ENCODE measurements at places on chromosomes 3 and 15.
A peak's percentile ranks its signal among the peaks of the same experiment; 100 is the strongest.

- no peak for DNase-seq
Measured at GRCh38 chr3:48592519-48593087, 2.5 kb downstream of the COL7A1 start.

- DNase-seq = no peak
Measured at GRCh38 chr3:69871251-69871650, 128.3 kb upstream of the SAMMSON start.

DNA sequence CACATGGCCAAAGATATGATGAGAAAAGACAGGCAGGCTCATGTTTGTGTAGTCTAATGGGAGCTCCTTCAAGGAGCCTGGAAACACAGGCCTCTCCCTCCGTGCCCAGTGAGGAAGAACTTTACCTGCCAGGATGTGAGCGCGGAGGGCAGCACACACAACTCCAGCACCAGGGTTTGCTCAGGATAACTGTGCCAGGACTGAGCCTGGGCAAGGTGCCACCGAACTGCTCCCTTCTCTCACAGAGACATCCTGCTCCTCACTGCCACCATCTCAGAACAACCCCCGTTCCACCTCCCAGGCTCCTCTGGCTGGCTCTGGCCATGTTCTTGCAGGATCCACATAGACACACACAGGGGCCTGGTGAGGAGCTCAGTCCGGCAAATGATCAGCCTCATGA is 87.4 kb downstream of the NUP210 start:
- DNase-seq = no peak

- no peak for DNase-seq
Measured at GRCh38 chr3:123088387-123088786, 21.6 kb downstream of the PDIA5 start.

- no peak for DNase-seq
Measured at GRCh38 chr15:34252545-34252944, 27.7 kb downstream of the EMC4 start.

- no peak for DNase-seq
Measured at GRCh38 chr15:74937272-74937589, 642 bp downstream of the COX5A start.

DNA sequence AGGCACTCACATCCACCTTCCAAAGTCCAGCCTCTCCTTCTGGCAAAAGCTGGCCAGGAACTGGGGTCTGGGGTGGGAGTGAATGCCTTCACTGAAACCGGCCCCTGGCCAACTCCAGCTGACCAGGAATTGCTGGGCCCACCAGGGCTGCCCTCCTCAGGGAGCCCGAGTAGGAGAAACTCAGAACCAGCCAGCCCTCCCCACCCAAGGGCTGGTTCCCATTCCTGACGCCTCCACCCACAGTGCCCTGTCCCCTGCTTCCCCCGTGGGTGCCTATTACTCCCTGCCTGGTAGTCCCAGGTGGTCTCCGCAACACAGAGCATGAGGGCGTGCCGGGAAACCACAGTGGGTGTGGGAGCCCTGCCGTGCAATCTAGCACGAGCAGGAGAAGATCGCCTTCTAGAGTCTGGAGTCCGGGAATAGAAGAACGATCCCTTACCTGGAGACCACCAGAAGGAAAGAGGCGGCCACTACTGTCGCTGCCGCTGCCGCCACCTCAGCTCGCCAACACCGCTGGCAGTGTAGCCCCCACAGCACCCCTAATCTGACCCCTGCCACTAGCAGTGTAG is 178.8 kb downstream of the POTEB3 start:
- DNase-seq = no peak

DNA sequence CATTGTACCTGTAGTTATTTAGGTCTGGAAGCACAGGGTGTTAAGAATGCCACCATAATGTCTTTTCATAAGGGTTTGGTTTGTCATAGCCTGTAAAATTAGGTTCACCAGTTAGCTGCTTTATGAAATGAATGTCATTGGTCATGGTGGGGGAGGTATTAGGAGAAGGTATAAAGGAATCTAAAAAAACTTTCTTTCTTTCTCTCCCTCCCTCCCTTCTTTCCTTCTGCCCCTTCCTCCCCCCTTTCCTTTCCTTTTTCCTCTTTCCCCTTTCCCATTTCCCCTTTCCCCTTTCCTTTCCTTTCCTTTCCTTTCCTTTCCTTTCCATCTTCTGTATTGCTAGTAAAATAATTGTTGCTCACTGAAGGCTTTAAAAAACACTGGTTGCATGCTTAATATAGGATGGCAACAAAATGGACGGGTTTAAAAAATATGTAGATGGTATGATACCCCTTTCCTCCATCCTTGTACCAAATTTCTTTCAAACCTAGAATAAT is 9.6 kb downstream of the ATP2C1 start:
- no peak for DNase-seq

DNA sequence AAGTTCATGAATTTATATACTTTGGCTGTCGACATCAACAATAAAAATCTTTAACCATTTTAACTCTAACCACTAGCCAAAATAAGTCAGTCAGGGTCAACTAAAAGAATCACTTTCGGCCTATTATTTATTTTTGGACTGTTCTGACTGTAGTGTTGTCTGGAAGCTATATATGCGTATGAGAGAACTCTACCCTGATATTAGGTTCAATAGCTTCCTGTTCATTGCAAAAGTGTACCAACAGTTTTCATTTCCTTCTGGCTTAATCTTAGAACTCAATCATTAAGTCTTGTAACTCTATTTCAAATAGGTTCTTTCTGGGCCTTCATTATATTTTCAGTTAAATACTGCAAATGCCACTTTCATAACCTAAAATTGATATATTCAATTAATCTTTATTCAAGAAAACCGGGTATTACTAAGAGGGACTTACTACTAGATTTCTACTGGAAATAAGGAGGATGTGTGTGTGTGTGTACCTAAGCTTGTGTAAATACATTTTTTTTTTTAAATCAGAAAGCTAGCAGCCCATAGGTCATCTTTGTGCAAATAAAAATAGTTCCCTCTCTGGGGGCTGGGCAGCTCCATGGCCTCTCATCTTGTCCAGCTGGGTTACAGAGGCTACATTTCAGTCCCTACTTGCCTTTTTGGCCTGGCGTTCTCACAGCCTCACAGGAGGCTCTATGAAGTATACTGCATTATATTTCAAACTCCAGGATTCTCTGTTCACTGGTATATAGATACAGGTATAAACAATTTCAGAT is 5.8 kb downstream of the SERPINI2 start:
- no peak for DNase-seq

DNA sequence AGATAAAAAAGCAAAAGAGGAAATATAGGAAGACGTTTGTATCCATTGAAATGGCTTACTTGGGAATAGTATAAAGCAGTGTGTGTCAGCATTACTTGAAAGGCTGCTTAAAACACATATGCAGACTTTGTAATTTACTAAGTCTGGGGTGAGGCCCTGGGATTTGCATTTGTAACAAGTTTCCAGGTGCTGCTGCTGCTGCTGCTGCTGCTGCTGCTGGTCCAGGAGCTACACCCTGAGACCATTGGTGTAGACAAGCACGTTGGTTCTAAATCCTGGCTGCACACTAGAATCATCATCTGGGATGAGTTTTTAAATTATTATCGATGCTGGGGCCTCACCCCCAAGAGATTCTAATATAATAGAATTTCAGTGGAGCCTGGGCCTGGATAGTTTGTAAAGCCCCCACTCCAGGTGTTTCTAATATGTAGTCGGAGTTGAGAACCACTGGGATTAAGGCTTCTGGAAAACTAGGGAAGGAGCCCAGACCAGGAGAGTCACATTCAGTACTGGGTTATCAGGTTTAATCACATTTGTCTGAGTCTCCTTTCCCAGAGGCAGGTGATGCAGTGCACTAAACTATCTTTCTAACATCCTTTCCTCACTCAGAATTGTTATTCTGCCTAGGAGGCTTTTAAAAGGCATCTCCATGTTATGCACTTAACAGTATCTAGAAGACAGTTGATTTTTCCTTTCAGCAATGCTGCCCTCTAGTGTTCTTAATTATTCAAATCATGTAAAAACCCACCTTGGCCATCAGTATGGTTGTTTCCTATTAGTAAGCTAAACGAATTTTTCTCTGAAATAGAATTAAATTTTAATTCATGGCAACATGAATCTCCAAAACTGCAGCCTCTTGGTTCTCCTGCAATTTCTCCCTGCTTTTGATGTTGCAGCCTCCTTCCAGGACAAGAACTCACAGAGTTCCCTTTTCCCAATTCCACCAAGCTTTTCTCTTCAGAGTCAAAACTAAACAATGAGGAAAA is 45.4 kb downstream of the SSR3 start:
- peak; percentile 63 for DNase-seq

DNA sequence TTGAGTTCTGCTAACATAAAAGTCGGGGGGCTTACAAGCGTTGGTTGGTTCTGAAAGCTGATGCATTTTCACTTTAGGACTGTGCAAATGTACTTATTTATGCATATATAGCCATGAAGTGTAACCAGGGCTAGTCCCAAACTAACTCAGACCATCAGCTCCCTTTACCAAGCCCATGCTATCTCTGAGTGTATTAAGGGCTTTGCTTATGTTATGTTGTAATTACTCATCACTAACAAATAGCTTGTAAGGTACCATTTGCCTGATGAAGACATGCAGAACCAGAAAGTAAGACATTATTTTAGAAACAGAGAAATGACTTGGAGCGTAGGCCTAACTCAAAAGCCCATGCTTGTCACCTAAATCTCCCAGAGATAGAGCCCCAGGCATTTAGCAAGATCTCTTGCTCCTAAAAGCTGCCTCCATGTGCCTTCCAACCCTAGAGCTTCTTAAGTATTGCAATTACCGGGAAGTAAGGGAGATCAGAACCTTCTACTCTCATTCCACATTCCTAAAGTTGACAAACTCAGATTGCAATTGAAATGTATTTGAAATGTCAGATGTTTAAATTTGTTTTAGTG is 362.9 kb upstream of the RBMS3 start:
- DNase-seq = no peak

DNA sequence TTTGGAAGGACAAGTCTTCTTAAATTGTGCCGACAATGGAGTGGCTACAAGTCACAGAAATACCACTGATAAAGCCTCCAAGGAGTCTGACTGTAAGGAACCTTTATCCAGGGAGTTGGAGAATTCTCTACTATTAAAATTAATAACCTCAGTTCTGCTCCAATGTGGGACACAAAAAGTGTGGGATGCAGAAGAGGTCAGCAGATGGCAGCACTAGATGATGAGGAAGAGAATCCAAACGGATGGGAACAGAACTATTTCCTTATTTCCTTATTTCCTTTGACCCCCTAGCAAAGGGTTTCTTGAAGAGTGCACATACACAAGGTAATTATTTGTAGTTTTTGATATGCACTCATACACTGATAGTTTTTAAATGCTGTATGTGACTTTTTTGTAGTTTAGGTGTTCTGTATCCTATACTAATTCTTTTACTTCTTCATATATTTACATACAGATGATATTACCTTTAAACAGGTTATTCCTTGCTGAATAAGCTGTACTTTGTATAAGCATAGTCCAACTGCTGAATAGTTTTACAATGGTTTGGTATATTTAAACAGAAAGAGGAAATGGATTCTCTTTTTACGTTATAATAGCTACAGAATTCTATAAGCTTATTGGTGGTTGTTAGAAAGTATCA is 25.6 kb upstream of the NLGN1 start:
- DNase-seq = peak; percentile 19

GRCh38 chr3:65347166-65347565 is 659.4 kb upstream of the ADAMTS9 start:
- no peak for DNase-seq

- DNase-seq = no peak
Measured at GRCh38 chr15:73391128-73391872, 22.5 kb upstream of the HCN4 start.

DNA sequence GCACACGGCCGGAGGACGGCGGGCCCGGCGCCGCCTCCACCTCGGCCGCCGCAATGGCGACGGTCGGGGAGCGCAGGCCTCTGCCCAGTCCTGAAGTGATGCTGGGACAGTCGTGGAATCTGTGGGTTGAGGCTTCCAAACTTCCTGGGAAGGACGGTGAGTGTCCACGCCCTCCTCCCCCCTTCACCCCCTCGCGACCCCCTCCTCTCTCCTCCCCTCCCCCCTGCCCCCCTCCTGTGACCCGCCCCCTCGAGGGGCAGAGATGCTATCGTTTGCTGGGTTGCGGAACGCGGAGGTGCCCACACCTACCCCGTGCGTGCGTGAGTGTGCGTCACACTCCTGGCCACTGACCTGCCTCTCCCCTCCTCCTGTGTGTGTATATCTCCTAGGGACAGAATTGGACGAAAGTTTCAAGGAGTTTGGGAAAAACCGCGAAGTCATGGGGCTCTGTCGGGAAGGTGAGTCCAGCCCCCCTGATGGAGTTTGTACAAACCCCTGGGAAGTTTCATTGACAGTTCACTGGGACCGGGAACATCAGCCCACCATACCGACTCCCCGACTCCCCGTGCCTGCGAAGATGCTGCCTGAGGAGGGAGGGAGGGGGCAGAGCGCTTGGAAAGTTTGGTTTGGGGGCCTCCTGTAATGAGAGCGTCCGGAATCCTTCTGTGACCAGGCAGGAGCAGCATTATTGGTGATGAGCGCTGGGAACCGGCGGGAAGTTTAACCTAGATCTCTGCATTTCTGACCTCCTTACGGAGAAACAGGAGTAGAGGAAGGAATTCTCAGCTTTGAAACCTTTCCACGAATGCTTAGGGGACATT is 795 bp upstream of the SCAANT1 start:
- DNase-seq = peak; percentile 24

- no peak for DNase-seq
Measured at GRCh38 chr3:172622156-172622555, 88.7 kb downstream of the NCEH1 start.

DNA sequence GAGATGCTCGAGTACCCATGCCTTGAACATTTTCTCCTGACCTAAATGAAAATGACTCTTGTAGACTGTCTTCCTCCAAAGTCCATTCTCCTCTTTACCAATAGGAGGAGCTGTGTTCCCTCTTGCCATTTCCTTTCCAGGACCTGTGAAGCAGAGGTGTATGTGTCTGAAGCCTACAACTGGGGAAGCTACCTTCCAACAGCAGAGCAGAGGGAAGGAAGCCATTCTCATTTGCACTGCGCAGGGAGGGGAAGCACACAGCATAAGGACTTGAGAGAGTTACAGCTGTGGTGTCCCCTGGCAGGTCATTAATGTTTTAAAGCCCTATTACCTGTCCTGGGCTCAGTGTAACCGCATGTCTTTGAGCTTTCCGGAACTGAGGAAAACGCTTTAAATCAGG is 38.7 kb downstream of the HSPBAP1 start:
- DNase-seq = peak; percentile 23

DNA sequence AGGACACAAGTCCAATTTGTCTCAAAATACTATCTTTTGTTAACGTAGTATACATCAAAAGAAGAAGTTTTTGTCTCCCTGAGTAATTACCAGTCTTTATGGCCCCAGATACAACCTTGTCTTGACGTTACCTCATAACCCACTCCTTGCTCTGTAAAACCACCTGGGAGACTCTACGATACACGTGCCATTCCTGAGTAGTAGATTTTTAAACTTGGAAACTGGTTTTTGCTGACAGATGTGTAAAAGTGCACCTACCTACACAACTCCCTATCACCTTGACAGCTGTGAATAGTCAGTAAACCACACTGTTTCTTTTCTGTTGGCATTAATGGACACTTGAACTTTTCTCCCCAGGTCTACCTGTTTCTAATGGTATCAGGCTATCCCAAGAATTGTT is 51.7 kb upstream of the RARB start:
- no peak for DNase-seq

- DNase-seq = peak; percentile 52
Measured at GRCh38 chr15:100968050-100968966, 49.2 kb downstream of the LRRK1 start.

Measured in astrocyte of the cerebellum (primary cell).